Stimulated activated CD8-positive, alpha-beta memory T cell treated with anti-CD3 and anti-CD28 coated beads, Interleukin-4, amount 100 ng/mL, for 4 hours (primary cell): ENCODE measurements at places on chromosomes 13 and 19.

- DNase-seq: no peak
These were observed 89.9 kb downstream of the STK24 start for GRCh38 chr13:98487016-98487415.

DNA sequence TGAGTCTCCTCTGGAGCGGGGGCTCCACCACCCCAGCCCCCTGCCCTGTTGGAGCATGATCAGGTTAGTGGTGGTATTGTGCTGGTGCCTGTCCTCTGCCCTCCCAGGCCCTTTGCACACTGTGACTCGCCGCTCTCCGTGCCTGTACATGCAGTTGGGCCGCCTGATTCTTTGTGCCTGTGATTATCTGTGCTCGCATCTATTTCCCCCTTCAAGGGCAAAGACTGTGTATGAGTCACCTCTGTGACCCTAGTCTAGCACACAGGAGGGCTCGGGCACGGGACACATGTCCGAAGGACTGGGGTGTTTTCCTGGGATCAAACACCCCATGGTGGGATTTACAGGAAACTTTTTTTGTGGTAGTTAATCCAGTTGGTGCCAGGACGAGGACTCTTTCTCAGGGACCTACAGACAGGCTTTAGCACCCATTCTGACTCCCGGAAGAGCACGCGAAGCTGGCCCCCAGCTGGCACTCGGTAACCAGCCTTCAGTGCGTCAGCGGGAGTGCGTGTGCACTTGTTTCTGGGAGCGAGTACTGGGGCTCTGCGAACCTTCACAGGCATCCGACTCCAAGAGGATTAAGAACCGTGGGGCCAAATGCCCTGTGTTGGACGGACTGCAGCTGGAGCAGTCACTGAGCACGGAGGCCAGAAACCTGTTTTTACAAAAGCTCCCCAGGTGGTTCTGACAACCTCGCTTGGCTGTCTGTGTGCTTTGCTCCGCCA, 6.7 kb downstream of the PPP1R37 start:
- no peak for DNase-seq

GRCh38 chr19:7230826-7231225, 63.4 kb downstream of the INSR start:
- no peak for DNase-seq

GRCh38 chr19:18057557-18057956, 29.2 kb downstream of the IL12RB1 start:
- no peak for DNase-seq

- DNase-seq: no peak
These were observed 991 bp downstream of the OBI1 start for GRCh38 chr13:78657699-78658629.
